ENCODE measurements at places on chromosomes 7 and 10. TPM values are rescaled to one million over a fixed set of nuclear protein-coding genes. Genes with fewer than 3 reads are reported as not detected.

- DNase-seq, result no peak
These were observed 3.9 kb downstream of the CARD11 start for GRCh38 chr7:3039787-3040186.

DNA sequence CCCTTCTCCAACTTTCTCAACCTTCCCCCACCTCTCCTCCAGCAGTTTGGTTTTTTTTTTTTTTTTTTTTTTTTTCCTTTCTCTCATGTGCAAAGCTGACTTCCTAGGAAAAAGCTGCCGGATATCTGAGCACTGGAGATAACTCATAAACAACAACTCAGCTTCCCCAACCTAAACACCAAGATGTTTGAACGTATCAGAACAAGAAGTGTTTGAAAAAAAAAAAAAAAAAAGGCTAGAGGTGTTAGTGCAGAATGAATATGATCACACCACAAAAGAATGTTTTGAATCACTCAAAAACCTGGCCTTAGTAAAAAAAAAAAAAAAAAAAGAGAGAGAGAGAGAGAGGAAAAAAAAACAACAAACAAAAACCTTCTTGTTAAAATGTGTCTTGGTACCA is 11.2 kb downstream of the GATA3 start:
- DNase-seq, result no peak

- no peak for DNase-seq
These were observed 38.8 kb upstream of the FAM20C start for GRCh38 chr7:153604-154003.

GRCh38 chr10:63137306-63137705 is 4.2 kb downstream of the NRBF2 start:
- no peak for DNase-seq

The MMS19 gene
- total RNA-seq, result 221 TPM

GRCh38 chr10:69633673-69634635 is 3.9 kb downstream of the FAM241B start:
- no peak for DNase-seq

GRCh38 chr7:87047-87446 is 105.3 kb upstream of the FAM20C start:
- no peak for DNase-seq

The LLCFC1 gene
- not detected for total RNA-seq

GRCh38 chr10:17430647-17431355 is 23.6 kb downstream of the ST8SIA6 start:
- DNase-seq, result peak; percentile 82

GRCh38 chr10:11548768-11549099 is 62.7 kb downstream of the USP6NL start:
- no peak for DNase-seq

DNA sequence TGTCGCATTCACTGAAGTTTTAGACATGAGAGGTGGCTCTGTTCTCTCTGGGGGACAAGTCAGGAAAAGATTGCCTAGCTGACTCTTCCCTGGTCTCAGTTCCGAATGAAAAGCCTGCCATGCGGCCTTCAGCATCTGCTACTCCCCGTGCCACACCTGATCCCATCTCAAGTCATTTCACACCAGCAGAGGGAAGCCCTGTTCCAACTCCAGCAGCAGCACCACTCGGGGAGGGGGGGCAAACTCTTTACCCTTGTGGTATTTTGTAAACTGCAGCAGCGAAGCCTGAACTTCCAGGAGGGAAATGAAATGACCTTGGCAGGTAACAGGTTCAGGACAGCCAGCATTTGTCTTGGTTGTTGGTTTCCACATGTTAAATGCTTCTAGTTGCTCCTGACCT is 13.8 kb downstream of the LRRC4 start:
- peak; percentile 39 for DNase-seq

The AS3MT gene
- total RNA-seq, result 8.8 TPM

The HKDC1 gene
- not detected for total RNA-seq

The SAP25 gene
- total RNA-seq, result 4.1 TPM

The HBP1 gene
- total RNA-seq, result 40.5 TPM

The INMT gene
- total RNA-seq, result 0.19 TPM

The SEC61A2 gene
- 18.2 TPM for total RNA-seq

GRCh38 chr7:154649434-154649833 is 353.5 kb downstream of the PAXIP1 start:
- no peak for DNase-seq

DNA sequence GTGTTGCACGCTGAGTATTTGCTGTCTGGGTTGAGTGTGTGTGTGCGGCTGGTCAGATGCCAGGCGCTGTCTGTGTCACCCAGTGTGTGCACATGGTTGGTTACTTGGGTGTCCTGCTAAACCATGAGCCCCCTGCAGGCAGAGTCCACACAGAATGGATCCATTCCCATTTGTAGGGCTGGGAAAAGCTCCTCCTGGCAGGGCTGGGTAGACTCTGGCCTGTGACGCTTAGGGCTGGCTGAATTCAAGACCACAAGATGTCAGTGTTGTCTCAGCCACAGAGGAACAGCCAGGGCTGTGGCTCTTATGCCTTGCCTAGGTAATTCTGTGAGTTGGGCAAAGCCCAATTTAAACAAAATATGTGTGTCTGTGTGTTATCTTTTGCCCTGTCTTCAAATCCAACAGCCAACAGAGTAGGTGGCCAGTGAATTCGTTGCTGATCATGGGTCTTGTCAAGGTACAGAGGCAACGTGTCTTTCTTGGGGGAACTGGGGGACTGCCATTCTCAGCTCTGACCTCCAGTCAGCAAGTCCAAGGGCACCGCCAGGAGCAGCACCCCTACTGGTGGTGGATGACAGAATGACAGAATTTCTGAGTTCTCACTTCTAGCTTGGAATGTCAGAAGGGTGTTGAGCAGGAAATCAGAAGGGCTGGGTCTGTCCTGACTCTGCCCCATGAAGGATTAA is 285.1 kb downstream of the CCSER2 start:
- peak; percentile 90 for DNase-seq

GRCh38 chr7:100407285-100408180 is 21.0 kb downstream of the ZCWPW1 start:
- peak; percentile 89 for DNase-seq

DNA sequence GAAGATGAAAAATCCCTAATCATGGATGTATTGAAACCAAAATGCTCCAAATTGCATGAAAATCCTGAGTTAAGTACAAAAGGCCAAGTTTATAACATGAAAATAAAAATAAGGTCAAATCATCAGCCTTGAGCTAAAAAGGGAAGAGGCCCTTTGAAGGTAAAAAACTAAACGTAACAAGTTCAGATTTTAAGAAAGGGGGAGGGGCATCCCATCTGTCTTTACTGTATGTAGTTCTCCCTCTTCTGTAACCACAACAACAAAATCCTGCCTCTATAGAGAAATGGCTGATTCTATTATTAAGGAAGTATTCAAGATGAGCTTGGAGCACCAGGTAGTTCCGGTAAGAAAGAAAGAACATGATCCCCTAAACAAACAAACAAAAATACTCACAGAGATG is 64.7 kb downstream of the TPK1 start:
- DNase-seq, result no peak

- DNase-seq, result no peak
These were observed 56.4 kb upstream of the GNAI1 start for GRCh38 chr7:80078159-80078731.

The EBLN1 gene
- not detected for total RNA-seq

The AKR1C4 gene
- not detected for total RNA-seq

DNA sequence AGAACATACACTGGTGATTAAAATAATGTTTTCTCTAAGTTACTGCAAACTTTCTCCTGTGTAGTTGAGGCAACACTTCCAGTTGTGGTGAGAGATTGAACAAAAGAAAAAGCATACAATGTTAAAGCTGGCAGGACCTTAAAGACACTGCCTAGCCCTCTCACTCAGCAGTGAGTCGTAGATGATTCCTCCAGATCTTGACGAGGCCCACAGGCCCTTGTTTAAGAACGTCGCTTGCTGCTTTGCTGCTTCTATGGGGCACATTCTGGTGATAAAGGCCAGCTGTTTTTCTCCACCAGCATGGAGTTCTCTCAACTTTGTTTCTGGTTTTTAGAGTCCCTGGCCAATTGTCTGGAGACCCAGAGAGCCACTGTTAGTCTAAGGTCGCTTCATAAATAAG is 2.8 kb upstream of the DENND11 start:
- no peak for DNase-seq

GRCh38 chr7:54260941-54261371 is 281.2 kb upstream of the VSTM2A start:
- no peak for DNase-seq

The EPDR1 gene
- 13.8 TPM for total RNA-seq

The SORCS1 gene
- total RNA-seq, result 8.9 TPM

The ANKRD1 gene
- not detected for total RNA-seq

The SORCS3 gene
- total RNA-seq, result 1.4 TPM

The ANLN gene
- 66.7 TPM for total RNA-seq

DNA sequence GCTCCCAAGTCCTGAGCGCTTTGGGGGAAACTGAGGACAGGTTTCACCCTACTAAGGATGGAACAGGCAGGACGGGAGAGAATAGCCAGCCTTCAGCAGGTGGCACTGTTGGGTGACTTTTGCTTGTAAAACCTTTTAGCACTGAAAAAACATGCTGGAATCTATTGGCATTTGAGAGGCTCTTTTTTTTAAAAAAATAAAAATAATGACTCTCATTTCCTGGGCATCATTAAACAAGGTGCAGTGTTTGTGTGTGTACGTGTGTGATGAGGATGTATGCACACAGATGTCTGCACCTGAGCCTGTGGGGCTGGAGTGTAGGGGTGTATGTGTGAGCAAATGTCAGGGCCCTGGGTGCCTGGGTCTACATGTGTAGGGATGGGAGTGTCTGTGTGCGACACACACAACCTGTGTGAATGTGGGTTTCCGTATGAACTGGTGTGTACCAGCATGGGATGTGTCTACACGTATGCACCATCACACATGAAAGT is 177.9 kb downstream of the RPS24 start:
- peak; percentile 35 for DNase-seq

The GNGT1 gene
- not detected for total RNA-seq

The WDR91 gene
- 9.7 TPM for total RNA-seq

The CALY gene
- total RNA-seq, result 1.0 TPM

DNA sequence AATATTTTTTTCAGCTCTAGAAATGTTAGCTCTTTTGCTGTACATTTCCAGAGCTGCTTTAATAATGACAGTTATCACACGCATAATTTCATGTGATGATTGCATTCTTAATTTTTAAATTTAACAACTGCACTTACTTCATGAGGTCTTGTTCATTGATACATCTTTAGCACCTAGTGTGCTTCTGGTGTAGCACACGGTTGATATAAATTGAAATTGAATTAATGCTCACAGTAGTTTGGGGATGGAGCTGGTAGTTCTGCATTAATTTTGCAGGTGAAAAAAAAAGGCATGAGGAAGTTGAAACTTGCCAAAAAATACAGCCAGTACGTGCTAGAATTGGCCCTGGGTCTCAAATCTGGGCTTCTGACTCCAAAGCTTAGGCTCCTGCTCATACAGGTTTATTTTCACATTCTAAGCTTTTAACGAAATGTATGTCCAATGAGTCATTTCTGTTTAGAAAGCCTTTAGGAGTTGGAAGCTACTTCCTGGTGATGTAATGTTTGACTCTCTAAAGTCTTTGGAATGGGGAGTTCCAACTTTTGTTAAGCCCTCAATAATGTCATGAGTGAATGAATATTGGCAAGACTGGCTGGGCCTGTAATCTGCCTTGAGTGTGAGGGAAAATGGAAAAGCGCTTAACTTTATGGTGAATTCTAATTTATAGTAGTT is 62.5 kb downstream of the DAGLB start:
- DNase-seq, result no peak

GRCh38 chr7:139246494-139246893 is 15.5 kb downstream of the UBN2 start:
- DNase-seq, result no peak

Data from GM23338 (cell line).